Forelimb muscle (tissue), 1 donor: ENCODE measurements at places on chromosomes 5 and 9. TPM values are rescaled to one million over a fixed set of nuclear protein-coding genes. Genes with fewer than 3 reads are reported as not detected.

- no peak for DNase-seq
These were observed 6.4 kb upstream of the SLC12A7 start for GRCh38 chr5:1118231-1118698.

- DNase-seq, result no peak
These were observed 343.3 kb upstream of the TNC start for GRCh38 chr9:115461280-115461679.

DNA sequence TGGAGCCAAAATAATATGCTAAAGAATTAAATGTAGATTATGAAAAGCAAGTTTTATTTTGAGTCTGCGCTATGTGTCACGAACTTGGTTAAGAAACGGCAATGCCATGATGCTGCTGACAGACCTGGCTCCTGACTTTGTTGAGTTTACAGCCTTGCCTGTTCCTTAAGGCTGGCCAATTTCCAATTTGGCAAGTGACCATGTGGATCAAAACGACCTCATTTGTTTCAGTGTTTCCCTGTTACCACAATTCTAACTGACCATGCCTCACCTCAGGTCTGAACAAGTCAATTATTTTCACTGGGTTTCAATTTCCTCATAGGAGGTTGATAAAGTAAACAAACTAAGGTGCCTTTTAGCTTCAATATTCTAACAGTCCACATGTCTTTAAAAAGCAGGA lies 461.4 kb downstream of the ZNF608 start:
- no peak for DNase-seq

GRCh38 chr5:145854651-145855258 lies 18.1 kb downstream of the GRXCR2 start:
- no peak for DNase-seq

DNA sequence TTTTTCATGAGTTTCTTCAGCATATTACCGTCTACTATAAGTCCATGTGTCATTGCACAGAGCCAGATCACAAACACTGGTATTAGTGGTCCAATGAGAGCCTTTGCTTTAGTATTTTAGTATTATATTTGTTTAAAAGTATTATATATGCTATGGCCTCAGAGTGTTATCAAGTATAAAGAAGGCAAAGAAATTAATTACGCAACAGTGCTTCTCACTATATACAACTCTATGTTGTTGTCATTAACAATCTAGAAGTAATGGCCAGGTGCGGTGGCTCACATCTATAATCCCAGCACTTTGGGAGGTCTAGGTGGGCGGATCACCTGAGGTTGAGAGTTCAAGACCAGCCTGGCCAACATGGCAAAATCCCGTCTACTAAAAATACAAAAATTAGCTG lies 47.1 kb upstream of the RAPGEF6 start:
- no peak for DNase-seq

- no peak for DNase-seq
These were observed 111.0 kb upstream of the PTCH1 start for GRCh38 chr9:95627802-95628201.

GRCh38 chr5:180801596-180802324 lies 846 bp downstream of the MGAT1 start:
- DNase-seq, result no peak

GRCh38 chr5:98872674-98873073 lies 56.1 kb downstream of the CHD1 start:
- DNase-seq, result no peak

GRCh38 chr5:134465816-134466240 lies 54.1 kb upstream of the CDKN2AIPNL start:
- DNase-seq, result no peak

The FBXW5 gene
- 41.2 TPM for polyA plus RNA-seq

The FOXD4L6 gene
- polyA plus RNA-seq, result not detected

The SAXO1 gene
- polyA plus RNA-seq, result 0.11 TPM
